ENCODE measurements at places on chromosomes 7 and 10. TPM values are rescaled to one million over a fixed set of nuclear protein-coding genes. Genes with fewer than 3 reads are reported as not detected.

The PON1 gene
- total RNA-seq: 0.90 TPM

The NKX6-2 gene
- 0.13 TPM for total RNA-seq

The POU6F2 gene
- total RNA-seq: 1.9 TPM

GRCh38 chr10:98135222-98135899 lies 904 bp downstream of the R3HCC1L start:
- no peaks in the 10 kb centered on the region for H3K4me1 ChIP-seq
- DNase-seq: no peak
- no peaks in the 10 kb centered on the region for H3K27me3 ChIP-seq

GRCh38 chr10:122699796-122700455 lies at the start of gene C10orf120:
Gene C10orf120 (minus strand): TSS chr10:122699846. CDS start chr10:122699790, 56 bp downstream.
- H3K36me3 ChIP-seq: no peaks in the 10 kb centered on the region
- no peaks in the 10 kb centered on the region for H3K4me1 ChIP-seq
- H3K27ac ChIP-seq: no peak within 1 kb of the TSS
- no peak within 1 kb of the TSS for H3K4me3 ChIP-seq

Measured in H9 (cell line).